ENCODE measurements at places on chromosomes 4 and X.

DNA sequence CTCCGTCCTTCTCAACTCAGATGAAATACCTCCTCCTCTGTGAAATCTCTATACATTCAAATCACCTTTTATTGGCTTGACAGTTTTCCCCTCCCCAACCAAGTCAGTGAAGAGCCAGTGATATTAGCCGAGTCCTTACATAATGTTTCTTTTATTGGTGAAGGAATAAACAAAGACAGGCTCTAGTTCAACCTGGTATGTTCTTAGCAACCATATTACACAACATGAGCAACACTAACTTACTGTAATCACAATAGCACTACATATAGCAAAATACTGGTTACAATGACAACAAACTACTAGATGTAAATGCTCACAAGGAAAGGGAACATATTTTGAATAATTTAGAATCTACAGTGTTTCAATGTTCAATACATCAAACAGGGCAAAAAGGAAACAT lies 19.9 kb downstream of the DHX15 start:
- DNase-seq: no peak

GRCh38 chrX:24154490-24155034 lies 5.0 kb downstream of the ZFX start:
- no peak for DNase-seq

DNA sequence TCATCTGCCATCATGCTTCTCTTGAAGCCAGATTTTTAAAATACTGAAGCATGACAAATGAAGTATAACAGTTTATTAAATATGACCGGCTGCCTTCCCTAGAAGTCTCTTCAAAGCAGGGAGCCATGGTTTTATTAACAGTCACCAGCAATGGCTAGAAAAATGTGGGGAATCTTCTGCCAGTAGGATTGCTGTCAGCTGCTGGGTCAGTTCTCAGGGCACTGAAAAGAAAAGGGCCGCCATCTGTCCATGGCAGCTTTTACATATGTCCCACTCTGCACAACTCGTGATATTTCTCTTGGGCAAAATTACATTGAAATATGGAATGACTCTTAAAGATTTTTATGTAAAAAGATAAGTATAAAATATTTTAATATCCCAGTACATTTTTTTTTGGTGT lies 2.8 kb downstream of the CCNG2 start:
- no peak for DNase-seq

DNA sequence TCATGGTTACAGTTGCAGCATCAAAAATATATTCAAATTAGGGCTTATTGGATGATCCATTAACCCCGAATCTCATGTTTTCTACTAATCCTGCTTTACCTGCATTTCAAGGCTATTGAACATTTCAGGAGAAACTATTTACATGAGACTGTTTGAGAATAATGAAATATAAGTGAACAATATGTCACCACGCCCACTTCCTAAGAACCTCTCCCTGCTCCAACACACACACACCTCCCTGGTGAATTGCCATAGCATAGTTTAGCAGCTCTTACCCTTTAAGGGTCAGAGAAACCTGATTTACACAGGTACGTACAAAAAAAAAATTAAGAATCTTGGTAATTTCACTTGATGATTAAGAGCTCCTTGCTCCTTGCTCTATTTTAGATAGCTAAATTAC lies 113.4 kb downstream of the ANXA5 start:
- DNase-seq: no peak

GRCh38 chrX:79288733-79289132 lies 78.4 kb downstream of the ITM2A start:
- no peak for DNase-seq
